Stimulated activated CD8-positive, alpha-beta memory T cell treated with anti-CD3 and anti-CD28 coated beads, Interleukin-15, amount 100 ng/mL, for 4 hours (primary cell): ENCODE measurements at places on chromosomes 3 and 15.

- DNase-seq, result no peak
These were observed 162.5 kb downstream of the FNDC3B start for GRCh38 chr3:172201870-172202236.

DNA sequence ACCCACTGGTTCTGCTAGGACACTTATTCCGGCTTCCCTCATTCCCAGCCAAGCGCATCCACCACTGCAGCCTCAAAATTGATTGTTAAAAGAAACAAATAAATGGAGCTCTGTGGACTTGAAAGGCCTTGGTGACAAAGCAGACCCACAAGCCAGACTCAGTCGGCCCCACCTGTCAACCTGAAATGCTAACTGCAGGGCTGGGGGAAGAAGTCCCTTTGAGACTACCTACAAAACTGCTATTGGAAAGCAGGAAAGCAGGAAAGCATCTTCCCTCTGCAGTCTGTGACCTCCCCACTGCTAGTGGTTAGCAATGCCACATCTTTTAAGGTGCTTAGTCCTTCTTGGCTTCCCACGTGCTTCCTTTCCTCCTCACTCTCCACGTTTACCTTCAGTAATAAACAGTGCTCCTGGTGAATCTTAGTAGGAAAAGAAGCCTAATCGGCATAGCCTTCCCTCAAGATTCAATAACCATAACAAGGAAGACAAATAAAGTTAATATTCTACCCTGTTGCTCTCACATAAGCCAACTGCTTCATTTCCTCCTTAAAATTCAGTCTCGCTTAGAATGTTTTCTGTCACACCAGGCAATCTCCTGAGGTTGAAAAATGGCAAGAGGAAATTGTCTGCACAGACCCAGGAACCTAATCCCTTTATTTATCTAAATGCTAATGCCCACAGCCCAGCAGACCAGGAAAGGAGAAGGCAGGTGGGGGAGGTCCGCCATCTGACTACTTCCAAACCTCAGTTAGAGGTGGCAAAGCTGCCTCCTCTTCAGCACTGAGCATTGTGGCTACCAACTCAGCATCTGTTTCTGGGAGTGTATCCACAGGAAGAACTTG, 296.2 kb downstream of the NEK10 start:
- DNase-seq, result no peak

DNA sequence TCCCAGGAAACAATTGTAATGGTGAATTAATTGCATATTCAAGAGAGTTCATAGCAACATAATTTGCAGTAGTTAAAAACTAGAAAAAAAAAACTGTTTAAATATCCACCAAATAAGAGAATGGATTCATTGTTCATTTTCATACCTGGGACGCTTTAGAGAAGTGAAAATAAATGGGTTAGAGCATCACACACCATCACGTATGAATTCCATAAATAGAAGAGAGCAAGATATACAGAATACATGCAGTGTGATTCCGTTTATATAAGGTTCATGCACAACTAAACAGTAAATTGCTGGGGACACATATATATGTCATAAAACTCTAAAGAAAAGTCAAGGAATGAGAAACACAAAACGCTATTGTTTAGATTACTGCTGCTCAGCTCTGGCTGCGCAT, 577.0 kb upstream of the KCNMB2 start:
- no peak for DNase-seq

DNA sequence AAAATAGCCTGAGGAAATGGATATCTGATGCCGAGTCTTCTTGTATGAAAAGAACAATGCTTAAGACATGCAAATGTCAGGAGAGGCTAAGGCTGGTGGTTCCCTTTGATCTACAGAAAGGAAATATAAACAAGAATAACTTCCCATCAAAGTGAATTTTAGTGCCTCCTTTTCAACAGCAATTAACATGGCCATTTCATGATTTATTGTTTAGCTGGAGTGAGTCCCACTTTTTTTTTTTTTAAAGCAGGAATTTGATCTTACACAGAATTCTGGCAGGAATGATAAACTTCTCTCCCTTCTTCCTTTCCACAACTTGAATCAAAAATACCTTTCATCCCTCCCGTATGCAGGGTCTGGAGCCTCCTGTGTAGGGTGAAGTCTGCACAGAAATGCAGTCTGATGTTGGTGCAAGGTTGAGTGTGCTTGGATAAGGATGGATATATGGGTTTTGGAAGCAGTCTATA, 287.0 kb downstream of the MEX3B start:
- no peak for DNase-seq

DNA sequence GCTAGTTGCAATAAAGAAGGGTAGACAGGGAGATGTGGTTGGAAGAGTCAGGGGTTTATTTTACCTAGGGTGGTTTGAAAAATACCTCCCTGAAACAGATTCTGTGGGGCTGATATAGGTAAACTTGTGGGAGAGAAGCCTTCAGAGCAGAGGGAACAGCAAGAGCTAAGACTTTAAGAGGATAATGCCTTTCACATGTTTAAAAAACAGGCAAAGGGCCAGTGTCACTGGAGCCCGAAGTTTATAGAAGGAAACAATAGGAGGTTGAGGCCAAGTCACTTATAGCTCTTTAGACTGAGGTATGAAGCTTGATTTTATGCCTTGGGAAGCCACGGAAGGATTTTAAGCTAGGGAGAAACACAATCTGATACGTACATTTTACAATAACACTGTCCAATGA, 448.7 kb downstream of the TAFA4 start:
- DNase-seq, result no peak

GRCh38 chr15:63858881-63859280, 25.1 kb upstream of the HERC1 start:
- no peak for DNase-seq

- no peak for DNase-seq
These were observed 1.6 kb upstream of the ITGA11 start for GRCh38 chr15:68433551-68433950.

DNA sequence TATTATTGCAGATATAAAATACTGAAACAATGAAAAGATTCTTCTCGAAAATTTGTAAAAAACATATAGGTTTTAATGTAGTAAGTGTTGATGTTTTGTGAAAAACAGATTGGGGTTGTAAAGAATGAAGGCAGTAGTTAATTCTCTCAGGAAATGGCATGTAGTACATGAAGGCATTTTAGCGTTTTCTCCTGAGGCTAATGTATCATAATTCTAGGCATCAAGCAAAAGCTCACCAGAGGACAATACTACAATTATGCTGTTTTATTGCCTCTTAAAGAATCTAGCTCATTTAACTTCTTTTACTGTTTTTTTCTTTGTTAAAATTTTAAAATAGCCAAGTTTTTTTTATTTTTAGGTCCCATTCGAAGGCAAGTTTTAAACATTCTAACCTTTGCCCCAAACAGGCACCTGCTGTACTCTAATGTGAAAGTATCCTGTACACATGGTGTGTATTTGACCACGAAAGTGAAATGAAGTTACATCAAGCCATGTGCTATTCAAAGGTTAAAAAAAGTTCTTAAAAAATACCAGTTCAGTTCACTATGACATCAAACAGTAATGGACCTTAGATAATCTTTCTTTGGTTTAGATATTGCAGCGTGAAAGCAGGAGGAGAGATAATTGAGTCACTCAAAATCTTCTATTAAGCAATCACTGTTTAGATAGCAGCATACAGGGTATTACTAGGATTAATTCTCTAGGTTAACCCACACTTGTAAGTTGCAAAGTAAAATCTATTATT, 163.6 kb downstream of the ECT2 start:
- DNase-seq, result no peak

DNA sequence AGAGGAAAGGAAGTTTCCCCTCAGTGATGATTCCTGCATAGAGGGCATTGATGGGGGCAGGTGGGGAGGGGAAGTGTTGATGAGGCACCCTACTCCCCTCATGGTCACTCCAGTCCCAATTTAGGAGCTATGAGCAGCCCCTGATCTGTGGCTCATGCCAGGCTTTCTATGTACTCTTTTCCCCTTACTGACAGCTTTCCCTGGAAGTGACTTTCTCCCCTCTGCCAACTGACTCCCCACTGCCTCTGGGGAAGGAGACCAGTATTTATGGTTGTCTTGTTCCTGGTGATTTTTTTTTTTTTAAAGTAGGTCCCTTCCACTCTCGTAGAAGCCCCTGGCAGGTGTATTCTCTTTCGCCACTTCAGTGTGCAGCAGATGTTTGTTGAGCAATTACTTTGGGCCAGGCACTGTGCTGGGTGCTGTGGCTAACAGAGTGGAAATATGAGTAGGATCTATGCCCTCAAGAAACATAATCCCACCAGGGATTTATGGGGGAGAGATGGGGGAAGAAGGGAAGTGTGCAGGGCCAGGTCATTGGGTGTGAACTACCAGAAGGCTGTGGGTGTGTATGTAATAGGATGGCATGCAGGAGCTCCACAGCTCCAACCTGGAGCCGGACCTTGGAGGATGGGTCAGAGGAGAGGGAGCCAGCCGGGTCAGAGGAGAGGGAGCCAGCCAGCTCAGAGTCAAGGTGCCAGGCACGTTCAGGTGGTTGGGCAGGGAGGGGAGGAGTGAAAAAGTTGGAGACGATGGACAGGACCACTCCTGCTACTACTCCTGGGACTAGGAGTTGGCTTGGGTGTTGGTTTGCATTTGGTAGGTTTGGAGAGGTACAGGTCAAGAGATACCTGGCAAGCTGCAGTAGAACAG, 3.5 kb downstream of the SMAD6 start:
- no peak for DNase-seq
